ENCODE measurements at places on chromosomes 7 and 10.

DNA sequence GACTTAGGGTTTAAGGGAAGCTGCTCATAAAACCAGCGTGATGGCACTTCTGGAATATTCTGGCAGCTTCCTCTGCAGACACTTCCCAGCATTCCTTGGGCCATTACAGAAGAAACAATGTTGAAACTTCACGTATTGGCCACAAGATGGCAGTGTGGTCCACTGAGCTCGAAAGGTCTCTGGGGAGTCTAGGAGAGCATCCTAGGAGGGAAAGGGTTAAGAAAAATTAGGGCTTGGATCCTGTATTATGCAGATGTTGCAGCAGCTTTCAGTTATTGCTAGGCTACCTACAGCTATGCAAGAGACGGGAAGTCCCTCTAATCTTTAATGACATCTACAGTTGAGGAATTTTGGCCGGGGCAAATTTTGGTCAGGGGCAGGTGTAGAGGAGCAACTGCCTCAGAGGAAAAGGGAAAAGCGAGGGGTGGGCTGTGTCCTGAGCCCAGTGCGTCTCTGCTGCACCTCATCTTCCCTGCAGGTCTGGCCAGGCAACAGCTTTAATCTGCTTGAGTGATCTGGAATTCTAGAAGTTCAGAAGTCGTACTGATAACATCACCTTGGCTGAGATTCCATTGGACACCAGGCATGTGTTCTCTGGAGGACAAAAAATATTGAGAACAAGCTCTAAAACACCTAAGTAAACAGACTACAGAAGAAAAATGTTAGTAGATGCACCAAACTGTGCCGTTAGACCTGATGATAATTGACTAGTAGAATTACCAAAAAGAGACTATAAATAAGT lies 220.8 kb upstream of the PRSS58 start:
- DNase-seq, result no peak

DNA sequence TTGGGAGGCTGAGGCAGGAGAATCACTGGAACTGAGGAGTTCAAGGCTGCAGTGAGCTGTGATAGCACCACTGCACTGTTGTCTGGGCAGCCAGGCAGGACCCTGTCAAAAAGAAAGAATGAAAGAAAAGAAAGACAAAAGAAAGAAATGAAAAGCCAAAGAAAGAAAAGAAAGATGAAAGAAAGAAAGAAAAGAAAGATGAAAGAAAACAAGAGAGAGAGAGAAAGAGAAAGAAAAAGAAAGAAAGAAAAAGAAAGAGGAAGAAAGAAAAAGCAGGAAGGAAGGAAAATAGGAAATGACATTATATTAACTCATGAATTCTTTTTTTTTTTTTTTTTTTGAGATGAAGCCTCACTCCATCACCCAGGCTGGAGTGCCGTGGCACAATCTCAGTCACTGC lies 32.4 kb upstream of the SPDYE3 start:
- DNase-seq, result no peak

DNA sequence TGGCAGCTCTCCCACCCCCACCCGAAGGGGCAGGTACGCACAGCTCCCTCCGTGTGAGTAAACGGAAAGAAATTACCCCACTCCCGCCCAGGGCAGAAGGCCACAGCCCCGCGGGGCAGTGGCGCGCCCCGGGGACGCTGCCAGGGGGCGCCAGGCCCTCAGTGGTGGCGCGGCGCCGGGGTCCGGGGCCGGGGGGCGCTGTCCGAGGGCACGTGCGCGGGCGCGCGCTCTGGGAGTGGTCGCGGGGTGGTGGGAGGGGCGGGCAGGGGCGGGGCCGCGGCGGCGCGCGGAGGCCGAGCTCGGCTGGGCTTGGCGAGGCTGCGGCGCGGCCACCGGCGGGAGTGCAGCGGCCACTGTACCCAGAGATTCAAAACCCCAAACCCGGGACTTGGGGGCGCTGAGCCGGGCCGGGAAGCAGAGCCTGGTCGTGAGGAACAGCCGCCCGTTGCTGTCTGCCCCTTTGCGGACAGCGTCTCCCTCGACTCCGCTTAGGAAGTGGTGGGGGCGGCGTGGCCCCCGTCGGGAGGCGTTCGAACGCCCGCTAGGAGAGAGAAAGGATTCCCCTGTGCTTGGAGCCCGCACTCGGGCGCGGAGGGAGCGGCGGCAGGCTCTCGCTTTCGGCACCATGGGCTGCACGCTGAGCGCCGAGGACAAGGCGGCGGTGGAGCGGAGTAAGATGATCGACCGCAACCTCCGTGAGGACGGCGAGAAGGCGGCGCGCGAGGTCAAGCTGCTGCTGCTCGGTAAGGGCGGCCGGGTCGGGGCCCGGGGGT lies at the start of gene GNAI1:
GNAI1 (plus strand) TSS at position 296 of the 773 bp plus-strand sequence; CDS start at position 626, 330 bp downstream.
- DNase-seq, result peak; percentile 46

GRCh38 chr10:77080361-77081027 lies 557.1 kb downstream of the KCNMA1 start:
- DNase-seq, result no peak

- DNase-seq, result no peak
Observed at GRCh38 chr7:70317356-70317755, 719.1 kb downstream of the AUTS2 start.

GRCh38 chr7:149610441-149611011 lies 112.9 kb upstream of the ZNF746 start:
- DNase-seq, result no peak

DNA sequence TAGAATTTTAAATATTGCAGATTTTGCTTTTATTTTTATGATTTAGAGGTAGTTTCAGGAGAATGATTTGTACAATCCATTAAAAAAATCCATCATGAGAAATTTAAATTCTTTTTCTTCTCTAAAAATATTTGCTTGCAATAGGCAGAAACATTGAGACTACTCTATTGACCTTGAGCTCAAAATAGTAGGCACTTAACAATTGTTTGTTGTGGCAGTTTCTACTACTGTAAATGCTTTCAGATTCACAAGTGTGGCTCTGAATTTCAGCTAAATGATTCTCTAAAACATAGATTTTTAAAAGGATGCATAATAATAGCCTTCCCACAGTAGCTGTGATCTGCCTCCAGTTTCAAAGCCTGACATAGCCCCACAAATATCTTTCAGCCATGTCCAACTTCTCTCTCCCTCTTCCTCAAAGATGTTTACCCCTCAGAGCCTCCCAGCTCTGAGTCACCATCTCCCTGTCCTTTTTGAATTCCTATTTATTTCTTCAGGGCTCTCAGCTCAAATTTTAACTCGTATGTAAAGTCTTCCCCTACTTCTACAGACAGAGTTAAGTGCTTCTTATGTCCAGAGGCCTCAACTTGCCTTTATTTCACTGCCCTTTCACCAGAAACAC lies 160.5 kb downstream of the AOAH start:
- no peak for DNase-seq

DNA sequence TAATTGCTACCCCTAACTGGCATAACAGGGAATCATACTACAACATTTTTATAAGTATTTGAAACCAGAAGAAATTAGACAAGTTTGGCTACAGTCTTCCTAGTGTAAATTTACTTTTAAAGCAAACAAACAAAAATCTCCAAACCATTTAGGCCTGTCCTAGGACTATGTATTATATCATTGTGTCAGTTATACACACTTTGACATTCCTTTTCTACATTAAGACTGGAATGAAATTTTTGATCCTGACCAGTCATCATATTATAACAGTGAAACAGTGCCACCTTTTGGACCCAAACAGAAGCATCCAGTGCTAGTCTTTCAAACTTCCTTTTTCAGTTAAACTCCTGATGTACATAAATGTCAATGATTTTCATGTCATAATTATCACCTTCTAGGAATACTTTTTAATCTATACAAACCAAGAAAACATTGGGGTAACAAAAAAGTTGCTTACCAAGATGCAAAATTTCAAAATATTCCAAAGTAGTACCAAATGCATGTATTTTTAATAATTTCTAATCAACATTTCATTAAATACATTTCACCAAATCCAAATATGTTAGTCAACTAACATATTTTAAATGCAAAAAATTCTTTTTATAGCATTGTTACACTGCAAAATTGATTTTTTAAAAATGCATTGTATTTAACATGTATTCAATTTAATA lies 75.7 kb downstream of the IMMP2L start:
- DNase-seq, result no peak

- DNase-seq, result peak; percentile 42
Observed at GRCh38 chr7:47474937-47475879, 106.7 kb downstream of the TNS3 start.

DNA sequence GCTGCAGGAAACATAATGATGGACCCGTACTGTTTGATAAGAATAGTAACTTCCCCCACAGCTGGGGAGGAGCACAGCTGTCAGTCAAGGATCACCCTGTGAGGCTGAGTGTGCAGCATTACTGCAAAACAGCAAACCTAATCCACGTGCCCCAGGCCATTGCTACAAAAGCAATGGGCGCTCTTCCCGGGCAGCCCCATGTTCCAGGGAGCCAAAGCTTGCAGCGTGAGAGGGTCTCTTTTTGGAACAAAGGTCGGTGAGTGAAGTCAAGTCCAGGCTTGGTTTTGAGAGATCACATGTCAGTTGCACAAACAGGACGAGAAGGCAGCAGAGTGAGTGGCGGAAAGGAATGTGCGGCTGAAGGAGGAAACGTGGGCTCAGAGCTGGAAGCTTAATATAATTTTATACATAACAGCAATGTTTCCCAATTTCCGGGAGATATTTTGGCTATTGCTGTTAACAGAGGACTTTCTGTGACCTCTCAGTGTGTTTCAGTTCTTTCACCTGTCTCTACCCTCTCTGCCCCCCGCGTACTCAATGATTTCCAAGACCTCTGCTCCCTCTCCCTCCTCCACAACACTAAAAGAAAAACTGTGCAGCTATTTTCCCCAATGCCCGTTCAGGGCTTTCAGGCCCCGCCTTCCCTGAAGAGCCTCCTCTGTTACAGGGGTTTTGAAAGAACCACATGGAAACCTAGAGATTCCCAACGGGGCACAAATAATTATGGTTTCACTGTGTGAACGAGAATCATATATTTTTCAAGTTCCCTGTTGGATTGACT lies 128.9 kb downstream of the MTPAP start:
- no peak for DNase-seq

DNA sequence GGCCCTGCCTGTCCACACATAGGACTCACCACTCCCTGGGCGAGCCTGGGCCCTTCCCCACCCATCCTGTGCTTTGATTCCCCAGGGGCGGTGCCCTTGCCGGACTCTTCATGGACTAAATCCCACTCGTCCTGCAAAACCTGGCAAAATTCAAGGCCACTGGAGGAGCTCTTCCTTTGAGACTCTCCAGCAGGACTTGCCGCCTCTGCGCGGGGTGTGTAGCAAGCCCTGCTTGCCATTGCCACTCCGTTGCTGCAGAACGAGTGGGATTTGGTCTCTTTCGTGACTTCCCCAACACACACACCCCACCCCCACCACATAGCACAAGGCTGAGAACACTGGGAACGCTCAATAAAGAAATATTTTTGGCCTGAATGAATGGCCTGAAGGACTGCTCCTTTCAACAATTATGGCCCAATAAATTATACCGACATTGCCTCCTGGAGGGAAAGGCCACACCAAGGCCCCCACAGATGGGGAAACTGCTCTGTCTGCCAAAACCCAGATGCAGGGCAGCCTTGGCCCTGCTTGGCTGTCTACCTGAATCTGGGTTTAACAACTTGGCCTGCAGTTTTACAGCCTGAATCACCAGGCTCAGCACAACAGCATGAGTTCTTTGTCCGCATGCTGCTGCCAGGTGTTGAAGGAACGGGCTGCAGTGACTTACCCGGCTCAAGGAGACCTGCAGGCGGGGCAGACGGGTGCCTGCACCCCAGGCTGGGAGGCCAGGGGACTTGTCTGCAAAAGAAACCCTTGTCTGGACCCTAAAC lies 72.8 kb upstream of the KAT6B start:
- DNase-seq, result no peak

DNA sequence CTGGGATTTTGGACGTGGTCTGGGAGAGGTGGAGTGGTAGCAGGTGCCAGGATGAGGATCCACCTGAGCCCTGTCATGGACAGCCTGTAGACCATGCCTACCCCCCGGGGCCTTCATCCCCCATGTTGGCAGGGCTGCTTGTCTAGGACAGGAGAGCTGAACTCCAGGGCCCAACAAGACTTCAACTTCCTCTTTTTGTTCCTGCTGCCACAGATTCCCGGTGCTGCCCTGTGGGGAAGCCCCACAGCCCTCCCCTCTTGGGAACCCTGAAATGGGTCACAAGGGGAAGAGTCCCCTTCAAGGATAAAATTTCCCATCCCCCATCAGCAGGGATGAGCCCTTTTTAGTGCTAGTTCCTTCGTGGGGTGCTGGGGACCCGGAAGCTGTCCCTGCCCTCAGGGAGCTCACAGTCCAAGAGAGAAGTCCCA lies 1.3 kb upstream of the CUEDC2 start:
- no peak for DNase-seq

DNA sequence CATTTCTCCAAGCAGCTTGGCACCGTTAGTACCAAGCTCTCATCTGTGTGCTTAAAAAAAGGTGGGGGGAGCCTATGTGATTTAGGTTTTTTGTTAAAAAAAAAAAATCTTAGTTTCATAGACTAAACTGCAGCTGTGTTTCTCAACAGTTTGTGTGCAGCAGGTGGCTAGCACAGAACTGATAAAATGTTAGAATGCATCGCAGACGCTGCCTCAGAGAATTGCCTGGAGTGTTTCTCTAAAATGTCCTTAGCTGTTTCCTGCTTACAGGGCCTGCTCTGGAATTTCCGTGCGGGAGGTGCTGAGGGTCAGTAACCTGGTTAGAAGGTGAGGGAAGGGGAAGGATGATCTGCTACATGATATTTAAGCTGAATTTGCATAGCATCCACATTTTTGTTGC lies 268.9 kb downstream of the PLXDC2 start:
- DNase-seq, result no peak

- no peak for DNase-seq
Observed at GRCh38 chr10:17175551-17175950, 25.9 kb downstream of the TRDMT1 start.

DNA sequence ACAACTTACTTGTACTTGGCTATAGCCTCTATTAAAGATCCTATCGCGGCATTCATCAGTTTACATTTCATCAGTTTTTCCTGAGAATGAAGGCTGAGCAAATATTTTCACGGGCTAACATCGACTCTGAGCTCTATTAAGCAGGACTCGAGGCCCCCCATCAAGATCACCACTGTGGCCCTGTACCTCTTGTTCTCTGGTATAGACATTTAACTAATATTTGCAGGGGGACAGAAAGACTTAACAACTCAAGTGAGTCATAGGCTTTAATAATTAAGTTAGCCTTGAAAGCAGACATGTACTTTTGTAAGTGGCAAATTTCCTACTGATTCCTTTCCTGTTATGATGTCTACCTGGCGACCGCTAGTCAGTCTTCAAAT lies 45.4 kb downstream of the DOCK4 start:
- no peak for DNase-seq

GRCh38 chr7:55132890-55133551 lies 114.2 kb downstream of the EGFR start:
- DNase-seq, result peak; percentile 8

DNA sequence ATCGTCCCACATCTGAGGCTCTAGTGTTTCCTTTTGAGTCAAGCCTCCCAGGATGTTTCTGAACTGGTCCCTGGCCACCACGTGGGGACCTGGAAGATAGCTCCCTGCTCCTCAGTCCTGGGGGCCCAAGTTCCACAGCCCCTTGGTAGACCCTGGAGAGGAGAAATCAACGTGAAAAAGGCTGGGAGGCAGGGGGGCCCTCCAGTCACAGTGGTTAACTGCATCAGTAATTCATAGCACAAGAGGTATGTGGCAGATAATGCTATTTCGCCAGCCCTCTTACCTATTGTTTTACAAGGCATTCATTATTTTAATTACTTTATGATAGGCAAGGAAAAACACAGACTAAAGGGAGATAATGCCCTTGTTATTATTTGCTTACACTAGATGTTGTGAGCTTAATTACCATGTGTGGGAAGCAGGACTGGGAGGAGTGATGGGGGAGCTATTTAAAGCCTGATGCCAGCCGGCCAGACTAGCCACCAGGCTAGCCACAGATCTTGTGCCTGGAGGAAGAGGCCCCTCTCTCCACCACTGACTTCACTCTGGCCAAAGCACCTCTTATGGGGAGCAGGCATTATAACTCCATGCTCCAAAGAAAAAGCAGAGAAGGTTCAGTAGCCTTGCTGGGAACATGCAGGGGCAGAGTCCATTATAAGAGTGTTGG lies 230.7 kb downstream of the KCNMA1 start:
- no peak for DNase-seq

All from activated naive CD8-positive, alpha-beta T cell treated with anti-CD3 and anti-CD28 coated beads for 36 hours (primary cell).